AG04450 (cell line): ENCODE measurements at places on chromosomes 2 and 18. TPM values are rescaled to one million over a fixed set of nuclear protein-coding genes. Genes with fewer than 3 reads are reported as not detected.
A peak's percentile ranks its signal among the peaks of the same experiment; 100 is the strongest.

DNA sequence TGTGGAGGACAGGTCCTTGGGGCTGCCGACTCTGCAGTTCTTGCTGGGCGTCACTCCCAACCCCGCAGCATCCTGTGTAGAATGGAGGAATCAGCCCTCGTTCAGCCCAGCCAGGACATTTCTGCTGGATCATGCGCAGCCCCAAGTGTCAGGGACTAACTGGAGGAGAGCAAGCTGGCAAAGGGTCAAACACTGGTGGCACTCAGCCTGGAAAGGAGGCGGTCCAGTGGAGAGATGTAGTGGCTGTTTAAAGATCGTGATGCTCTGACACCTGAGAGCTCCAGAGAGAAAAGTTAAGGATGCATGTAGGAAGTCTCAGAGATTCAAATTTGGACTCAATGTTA, 63.6 kb upstream of the SH3RF3 start:
- no peak for DNase-seq

DNA sequence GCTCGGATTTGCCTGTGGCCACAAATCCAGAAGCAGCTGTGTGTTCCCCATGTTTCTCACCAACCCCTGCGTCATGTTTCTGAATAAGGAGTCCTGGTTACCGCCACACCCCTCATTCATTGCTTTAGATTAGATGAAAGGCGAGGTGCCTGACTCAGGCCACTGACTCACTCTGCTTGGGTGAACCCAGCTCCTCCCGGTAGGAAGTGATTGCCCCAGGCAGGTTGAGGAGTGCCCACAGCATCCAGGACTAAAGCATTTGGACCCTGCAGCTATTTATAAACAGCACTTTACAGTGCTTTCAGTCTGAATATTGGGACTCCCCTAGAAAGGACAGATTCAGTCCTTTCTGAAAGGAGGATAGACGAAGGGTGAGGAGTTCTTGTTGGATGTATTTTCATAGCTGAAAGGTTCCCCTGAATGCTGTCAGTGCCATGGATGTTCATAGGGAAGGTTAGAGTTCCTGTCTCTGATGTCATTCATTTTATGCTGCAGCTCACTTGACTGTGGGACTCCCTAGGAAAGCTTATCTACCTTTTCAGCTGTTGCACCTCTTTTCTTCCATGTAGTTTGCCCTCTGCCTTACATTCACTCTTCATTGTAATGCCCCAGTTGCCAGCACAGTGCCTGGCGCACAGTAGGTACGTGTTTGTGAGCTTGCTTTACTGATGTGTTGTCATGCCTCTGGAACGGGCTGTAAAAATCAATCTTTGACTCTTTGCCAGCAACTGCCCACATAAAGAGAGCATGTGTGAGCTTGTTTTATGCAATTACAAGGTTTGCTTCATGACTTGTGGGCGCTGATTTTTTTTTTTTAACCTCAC, 14.9 kb downstream of the ITGA6 start:
- peak; percentile 73 for DNase-seq

- no peak for DNase-seq
Observed at GRCh38 chr2:236472720-236473495, 96.7 kb upstream of the ACKR3 start.

DNA sequence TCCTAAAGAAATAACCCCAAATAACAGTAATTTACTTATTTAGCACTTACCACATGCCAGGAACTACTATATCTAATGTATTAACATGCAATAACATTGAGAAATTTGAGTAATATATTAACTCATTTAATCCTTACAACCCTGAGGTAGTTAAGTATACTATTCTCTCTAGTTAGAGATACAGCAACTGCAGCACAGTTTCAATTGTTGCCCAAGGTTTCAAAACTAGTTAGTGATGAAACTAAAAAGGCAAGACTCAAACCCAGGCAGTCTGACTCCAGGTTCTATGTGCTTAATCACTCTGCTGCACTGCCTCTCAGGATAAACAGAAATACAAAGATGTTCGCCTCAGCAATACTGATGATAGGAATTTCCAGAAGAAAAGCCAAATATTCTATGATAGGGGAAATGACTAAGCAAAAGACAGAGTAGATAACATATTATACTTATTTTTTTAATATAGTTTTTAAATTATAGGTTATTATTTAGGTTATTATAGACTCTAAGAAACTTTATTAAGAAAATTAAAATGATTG, 88.0 kb downstream of the SS18 start:
- no peak for DNase-seq

- no peak for DNase-seq
Observed at GRCh38 chr2:33292981-33293595, 183.4 kb upstream of the RASGRP3 start.

DNA sequence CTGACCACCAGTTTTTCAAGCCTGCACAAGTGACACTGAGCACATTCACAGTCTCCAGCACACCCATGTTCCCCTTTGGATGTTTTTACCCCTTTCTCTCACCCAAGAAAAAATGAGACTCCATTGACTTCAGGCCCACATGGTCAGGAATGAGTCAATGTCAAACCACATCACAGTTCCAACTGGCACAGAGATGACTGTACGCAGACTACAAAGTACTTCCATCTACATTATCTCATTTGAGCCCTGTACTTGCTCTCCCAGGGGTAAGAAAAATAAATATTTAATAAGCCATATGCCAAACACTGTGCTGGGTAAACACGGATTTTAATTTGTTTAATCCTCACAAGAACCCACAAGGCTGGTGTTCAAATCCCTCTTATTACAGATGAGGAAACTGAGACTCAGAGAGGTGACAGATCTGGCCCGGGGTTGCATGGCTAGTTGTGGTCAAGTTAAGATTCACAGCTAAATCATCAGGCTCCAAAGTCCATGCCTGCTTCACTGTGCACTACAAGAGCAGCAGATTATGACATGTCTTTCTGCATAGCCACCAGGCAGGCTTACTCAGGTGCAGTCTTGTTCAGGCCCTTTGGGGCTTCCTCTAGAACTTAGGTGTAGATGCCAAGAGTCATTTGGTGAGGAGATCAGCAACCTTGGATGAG, 106.1 kb downstream of the TXNL1 start:
- DNase-seq, result no peak

GRCh38 chr18:5962362-5962761, 67.0 kb upstream of the TMEM200C start:
- DNase-seq, result no peak

DNA sequence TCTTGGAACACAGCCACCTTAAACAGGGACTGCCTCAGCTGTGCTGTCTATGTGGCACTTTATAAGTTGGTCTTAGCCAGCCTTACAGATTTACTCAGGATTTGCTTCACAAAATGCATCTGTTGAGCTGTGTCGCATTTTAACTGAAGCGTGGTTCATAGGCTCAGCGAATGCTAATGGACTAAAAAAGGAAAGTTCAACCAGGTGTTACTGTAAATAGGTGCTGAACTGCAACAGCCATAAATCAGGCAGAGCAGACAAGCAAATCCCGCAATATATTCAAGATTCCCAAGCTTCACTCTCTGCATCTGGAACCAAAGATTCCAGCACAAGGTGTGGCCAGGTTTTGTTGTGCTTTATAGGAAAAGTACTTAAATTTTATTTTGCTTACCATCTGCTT, 130.0 kb downstream of the EPHA4 start:
- DNase-seq, result no peak

- DNase-seq, result no peak
Observed at GRCh38 chr18:21669736-21670285, 34.8 kb downstream of the ABHD3 start.

GRCh38 chr2:53842891-53843290, 16.9 kb downstream of the GPR75 start:
- DNase-seq, result no peak

GRCh38 chr2:230668939-230669303, 43.7 kb upstream of the CAB39 start:
- DNase-seq, result no peak

DNA sequence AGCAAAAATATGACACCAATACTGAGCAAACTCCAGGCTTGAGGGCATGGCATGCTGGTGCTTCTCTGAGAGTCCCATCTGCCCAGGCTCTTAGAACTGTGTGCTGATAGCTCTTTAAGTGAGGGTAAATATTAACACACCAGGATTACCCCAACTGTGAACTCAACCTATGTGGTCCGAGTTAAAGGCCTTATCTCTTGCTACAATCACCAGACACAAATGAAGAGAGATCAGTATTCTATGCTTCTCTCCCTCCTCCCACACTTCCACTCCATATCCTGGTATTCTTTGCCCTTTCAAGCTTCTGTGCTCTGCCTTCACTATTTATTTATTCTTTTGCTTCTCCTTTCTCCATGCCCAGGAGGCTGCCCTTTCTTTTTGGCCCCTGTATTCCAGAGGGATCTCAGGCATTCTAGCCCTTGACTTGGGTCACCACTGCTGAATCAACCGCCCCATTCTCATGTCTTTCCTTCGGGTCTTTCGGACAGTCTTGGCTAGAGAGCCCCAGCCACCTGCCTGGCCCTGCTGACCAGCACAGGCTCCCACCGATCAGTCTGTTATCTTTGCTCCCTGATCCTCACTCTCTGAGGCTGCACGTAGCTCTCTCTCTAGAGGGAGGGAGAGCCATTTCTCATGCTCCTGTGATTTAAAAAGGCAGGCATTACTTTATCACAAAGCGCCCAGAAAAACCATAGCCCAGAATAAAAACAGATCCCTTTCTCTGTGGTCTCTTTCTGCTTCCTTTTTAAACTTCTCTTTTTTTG, 17.2 kb upstream of the HK2 start:
- no peak for DNase-seq

DNA sequence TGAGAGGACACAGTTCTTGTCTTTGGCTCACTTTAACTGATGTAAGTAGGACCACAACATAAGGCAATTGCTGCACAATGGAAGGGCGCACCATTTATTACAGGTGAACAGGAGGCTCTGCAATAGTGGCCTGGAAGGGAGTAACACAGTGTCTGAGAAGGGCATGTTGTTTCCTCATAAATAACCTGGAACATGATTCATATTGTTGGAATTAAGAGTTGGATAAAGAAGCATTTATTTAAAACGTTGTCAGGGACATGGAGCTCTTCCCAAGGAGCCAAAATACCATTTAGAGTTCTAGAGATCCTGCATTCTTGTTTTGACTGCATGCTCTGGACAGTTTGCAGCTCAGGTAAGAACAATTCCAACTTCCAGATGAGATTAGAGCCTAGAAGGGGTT, 110.4 kb downstream of the PLCL1 start:
- DNase-seq, result no peak

- no peak for DNase-seq
Observed at GRCh38 chr2:221228214-221228769, 343.8 kb downstream of the EPHA4 start.

GRCh38 chr2:37550190-37550589, 121.3 kb downstream of the CDC42EP3 start:
- no peak for DNase-seq

GRCh38 chr2:16525265-16525887, 140.3 kb downstream of the CYRIA start:
- no peak for DNase-seq

DNA sequence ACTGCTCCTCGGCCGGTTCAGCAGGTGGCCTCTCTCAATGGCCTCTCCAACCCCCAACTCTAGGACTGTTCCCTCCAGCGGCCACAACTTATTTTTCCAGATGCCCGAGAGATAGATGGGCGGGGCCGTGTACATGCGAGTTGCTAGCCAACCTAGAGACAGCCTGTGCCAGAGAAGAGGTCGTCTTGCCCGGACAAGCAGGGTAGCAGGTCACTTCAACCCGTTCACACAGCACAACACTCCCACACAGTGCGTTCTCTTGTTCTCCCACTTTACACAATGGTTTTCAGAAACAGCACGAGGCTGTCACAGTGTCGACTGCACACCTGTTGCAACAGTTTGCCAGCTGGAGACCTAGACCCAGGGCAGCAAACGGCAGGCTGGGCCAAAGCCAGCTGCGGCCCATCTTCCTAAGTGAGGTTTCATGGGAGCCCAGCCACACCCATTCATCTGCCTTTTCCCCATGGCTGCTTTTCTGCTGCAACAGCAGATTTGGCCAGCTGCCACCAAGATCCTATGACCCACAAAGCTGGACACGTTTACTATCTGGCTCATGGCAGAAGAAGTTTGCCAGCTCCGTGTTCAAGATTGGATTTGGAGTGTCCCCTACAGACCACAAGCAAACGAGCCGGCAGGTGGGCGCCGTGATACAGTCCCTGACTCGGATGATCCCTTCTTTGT, 7.3 kb upstream of the PRLH start:
- peak; percentile 32 for DNase-seq

DNA sequence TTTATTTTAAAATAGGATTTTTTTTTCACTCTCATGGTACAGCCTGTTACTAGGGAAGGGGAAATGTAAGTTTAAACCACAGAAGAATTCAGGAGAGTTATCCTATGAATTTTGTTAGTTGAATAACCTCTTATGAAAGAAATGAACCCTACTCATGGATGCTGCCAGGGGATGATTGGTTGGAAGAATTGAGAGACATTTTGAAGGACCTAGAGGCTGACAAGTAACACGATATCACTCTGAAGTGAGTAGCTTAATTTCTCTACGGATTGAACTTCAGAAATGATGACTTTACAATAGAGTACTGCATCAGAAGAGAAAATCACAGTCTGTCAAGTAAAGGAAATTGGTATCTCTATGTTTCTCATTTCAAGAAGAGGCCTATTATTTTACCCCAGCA, 1346.2 kb downstream of the SUCLG1 start:
- no peak for DNase-seq

GRCh38 chr2:2876331-2877221, 501.0 kb downstream of the EIPR1 start:
- DNase-seq, result no peak

DNA sequence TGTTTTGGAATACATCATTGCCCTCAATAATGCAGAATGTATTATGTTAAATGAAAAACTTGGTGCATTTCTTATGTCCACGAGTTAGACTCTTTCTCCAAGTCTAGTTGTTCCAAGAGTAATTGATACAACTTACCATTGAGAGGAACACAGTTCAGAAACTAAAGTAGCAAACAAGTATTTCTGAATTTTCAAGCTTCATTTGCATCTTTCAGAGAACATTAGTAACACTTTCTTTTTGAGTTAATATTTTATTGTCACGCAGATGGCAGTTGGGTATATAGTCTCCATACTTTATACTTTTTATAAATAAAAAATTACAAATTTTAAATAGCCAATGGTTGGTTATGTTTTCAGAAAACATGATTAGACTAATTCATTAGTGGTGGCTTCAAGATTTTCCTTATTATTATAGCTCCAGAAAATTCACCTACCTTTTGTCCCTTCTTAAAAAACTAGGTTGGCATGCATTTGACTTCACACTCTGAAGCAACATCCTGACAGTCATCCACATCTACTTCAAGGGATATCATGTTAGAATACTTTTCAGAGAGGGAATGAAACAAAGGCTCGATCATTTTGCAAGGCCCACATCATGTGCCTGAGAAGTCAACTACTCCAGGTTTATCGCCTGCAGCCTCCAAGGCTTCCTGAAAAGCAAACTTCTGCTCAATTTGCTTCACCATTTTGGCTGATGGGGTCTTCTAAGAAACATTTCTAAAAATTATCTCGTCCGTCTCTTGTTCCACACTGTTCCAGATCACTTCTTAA, 29.9 kb downstream of the LYPD6B start:
- no peak for DNase-seq

CXCR1 gene
- not detected in 2 replicates for polyA plus RNA-seq

TUBB8B gene
- polyA plus RNA-seq, result 0.12 TPM in 1 of 2 replicates, not detected in the other

VRK2 gene
- polyA plus RNA-seq, result 15.0 and 19.4 TPM in 2 replicates

GYPC gene
- polyA plus RNA-seq, result 146 and 183 TPM in 2 replicates

RAX gene
- not detected in 2 replicates for polyA plus RNA-seq

ERBB4 gene
- not detected in 2 replicates for polyA plus RNA-seq

UNC80 gene
- not detected in 2 replicates for polyA plus RNA-seq
